Activated T-cell treated with anti-CD3 and anti-CD28 coated beads for 1 hour (primary cell): ENCODE measurements at places on chromosomes 5 and 9.

DNA sequence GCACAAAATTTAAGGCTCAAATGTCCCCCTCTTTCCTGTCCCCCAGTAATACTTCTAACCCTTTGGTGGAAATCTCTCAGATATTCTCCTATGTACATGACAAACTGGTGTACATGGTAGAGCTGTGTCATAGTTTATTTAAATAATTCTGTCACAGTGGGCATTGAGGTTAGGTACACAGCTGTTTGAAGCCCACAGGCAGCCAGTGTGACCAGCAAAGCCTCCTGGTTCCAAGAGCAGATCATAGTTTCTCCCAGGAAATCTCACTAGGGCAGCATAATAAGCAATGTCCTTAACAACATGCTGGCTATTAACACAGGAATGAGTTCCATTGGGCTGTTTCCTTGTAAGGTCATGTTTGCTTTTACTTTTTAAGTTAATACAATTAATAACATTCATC is 63.9 kb downstream of the NDST1 start:
- no peak for DNase-seq

DNA sequence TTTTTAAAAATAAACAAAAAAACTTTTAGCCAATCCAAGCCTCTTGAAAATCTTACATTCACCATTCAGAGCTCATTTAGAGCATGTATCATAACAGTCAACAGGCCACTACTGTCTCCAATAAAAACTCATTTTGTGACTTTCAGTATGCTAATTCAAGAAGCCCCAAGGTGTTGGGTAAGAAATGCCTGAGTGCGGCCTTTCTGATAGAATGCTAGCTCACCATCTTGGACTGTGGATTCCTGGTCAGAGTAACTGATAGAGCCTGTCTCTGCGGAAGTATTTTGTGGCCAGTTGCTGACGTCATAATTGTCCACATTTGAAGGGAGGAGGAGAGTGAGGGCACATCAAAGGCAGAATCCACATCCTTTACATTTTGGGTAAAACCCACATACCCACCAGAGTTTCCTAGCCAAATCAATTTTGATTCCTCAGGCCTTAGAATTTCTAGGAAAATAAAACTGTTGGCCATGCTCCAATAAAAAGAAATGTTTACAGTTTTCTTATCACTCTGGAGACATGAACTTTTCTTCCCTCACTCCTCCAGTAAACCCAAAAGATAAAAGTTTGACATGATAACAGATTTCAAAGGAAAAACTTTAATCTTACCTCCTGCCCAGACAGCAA is 41.1 kb upstream of the ERCC6L2 start:
- DNase-seq = no peak

DNA sequence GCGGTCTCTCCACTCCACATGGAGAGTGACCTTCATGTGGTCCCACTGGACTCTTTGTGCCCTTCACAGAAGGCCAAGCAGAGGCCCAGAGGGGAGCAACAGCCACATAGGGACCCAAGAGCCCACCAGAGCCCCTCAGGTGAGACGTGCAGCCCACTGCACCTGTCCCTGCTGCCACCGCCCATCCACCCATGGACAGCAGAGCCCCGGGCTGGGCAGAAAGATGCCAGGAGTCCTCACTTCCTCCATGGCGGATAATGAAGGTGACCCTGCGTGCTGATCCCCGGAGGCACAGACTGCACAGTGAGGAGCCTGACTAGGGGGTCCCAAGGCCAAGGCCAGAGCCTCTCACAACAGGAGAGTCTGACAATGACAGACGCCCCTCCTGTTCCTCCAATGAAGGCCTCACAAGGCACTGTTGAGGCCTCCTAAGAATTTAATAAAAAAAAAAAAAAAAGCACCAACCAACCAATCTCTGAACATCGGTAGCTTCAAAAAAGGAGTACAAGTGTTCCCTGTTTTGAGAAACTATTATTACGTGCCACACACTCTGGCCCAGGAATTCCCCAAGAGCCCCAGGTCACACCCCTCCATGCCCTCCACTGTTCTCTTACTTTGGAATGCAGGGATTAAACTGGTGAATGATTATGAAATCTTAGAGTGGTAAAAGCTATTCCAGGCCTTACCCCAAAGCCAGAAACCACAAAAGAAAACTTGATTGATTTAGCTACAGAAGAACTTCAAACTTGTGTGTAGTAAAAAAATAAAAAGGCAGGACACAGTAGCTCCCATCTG is 2.8 kb upstream of the PPP1R26 start:
- DNase-seq = no peak

DNA sequence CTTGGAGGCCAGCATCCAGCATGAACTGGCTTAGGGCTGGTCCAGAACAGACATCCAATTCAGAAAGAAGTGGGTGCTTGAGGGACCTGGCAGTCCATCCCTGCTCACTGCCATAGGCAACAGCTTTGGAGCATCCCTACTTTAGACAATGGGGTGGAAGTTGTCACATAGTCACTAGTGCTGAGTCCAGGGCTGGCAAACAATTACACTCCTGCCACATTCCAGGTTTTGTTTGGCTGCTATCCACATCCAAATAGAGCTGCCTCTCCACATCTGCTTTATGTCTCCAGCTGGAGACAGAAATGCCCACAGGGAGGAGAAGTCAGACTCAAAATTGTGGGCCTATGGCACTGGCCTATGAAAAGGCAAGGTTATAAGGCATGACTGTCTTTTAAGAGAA is 7.0 kb downstream of the FSTL4 start:
- DNase-seq = no peak

- no peak for DNase-seq
Measured at GRCh38 chr9:121246821-121247561, 21.0 kb upstream of the GSN start.

DNA sequence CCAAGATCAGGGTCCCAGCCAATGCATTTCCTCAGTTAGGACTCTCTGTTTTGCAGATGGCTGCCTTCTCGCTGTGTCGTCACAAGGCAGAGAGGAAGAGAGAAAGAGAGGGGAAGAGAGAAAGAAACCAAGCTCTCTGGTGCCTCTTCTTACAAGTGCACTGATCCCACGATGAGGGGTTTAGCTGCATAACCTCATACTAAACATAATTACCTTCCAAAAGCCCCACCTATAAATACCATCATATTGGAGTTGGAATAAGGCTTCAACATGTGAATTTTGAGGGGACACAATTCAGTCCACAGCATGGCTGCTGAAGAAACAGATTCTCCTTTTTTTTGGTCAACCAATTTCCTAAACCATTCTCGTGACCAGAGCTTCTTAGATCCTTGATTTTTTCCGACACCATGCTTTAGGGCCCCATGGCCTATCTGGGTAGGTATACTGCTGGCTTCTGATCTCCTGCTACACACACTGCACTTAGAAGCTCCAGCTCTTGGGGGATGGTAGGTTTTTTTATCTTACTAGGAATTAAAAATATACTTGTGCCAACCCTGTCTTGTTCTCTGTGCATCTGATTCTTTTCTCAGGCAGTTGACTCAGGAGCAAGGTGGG is 5.1 kb downstream of the CAMK4 start:
- DNase-seq = no peak

- DNase-seq = peak; percentile 26
Measured at GRCh38 chr5:132777209-132778069, at the start of gene SEPTIN8. Gene SEPTIN8 (minus strand): TSS chr5:132777239. CDS start chr5:132777137, 102 bp downstream.

DNA sequence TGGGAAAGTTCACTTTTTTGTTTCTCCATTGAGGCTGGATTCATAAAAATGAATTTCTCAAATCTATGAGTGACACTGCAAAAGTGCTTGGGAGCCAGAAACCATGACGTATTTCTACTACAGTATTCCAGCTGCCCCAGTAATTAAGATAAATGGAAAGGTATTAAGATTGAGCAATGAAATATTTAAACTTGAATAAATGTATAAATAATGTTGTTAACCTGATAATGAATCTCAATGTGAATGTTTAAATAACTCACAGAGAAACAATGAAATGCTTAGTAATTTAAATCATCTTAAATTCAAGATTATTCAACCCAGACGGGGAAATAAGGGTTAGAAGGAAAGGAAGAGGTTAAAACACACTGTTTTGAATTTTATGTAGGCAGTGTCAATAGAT is 11.2 kb upstream of the SRP19 start:
- DNase-seq = no peak

DNA sequence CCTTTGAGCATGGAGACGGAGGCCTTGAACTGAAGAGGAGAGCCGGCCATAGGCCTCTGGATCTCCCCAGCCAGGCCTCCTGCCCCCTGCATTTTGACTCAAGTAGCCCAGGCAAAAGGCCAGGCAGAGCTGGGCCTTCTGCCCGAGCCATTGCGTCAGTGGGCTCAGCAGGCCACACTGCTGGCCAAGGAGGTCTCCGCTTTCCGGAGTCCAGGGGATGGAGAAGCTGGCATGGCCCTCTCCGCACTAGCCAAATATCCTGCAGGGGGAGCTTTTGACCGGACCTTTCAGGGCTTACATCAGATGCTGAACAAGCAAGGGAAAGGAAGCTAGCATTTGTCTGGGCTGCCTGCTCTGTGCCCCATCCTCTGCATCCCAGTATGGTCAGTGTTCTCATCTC is 386.8 kb downstream of the TRIM36 start:
- DNase-seq = no peak

DNA sequence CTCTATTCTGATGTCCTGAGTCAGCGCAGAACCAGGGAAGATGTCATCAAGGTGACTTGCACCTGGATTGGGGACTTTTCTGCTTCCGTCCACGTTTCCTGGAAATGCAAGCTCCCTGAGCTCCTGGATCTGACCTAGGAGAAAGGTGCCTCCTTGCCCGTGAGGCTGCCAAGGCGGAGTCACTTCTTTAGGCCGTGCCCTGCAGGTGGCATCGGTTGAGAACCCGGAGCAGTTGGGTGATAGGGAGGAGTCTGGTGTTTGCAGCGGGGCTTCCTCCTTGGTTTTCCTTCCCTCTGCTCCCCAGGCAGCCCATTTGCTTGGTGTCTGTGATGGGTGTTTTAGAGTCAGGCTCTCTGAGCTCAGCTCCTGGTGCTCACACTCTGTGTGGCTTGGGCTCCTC is 15.2 kb downstream of the NANS start:
- DNase-seq = no peak

DNA sequence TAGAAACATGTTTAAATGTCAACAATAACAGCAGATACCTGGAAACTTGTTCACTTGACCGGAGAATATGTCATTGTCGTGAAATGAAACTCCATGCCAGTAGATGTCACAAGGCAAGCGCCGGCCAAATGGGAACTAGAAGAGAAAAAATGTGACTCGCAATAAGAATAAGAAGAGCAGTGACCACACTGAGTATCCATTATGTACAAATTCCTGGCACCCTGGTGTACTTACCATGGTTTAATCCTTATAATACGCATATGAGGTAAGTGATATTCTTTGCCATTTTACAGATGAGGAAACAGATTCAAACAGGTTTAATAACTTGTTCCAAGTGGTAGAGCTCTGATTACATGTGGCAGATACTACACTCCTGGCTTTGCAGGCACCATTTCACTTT is 53.9 kb downstream of the TTLL11 start:
- DNase-seq = no peak

DNA sequence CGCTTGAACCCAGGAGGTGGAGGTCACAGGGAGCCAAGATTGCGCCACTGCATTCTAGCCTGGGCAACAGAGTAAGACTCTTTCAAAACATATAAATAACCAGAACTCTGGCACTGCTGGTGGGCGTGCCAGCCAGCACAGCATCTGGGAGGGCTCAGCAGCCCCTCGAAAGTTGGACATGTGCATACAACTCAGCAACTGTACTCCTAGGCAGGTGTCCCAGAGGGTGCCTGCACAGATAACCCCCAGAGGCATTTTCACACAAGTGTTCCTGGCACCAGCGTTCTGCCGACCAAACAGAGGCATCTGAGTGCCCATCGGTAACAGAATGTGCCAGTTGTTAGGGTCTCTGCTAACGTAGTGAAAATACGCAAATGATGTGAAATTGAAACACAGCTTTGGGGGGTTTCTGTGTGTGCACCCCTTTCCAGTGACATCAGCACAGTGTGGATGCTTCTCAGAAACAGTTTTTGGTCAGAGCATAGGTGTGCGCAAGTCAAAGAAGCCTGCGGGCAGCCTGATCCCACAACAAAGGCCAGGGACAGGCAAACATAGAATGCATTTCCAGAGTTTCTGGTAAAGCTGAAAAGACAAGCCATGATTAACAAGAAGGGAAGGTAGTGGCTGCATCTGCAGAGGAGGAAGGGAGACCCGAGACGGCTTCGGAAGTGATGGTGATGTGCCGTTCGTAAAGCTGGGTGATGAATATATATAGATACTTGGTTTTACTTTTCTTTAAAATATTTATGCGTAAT is 190.2 kb downstream of the CACNA1B start:
- DNase-seq = no peak

- DNase-seq = no peak
Measured at GRCh38 chr5:44542470-44542869, 153.2 kb upstream of the FGF10 start.

DNA sequence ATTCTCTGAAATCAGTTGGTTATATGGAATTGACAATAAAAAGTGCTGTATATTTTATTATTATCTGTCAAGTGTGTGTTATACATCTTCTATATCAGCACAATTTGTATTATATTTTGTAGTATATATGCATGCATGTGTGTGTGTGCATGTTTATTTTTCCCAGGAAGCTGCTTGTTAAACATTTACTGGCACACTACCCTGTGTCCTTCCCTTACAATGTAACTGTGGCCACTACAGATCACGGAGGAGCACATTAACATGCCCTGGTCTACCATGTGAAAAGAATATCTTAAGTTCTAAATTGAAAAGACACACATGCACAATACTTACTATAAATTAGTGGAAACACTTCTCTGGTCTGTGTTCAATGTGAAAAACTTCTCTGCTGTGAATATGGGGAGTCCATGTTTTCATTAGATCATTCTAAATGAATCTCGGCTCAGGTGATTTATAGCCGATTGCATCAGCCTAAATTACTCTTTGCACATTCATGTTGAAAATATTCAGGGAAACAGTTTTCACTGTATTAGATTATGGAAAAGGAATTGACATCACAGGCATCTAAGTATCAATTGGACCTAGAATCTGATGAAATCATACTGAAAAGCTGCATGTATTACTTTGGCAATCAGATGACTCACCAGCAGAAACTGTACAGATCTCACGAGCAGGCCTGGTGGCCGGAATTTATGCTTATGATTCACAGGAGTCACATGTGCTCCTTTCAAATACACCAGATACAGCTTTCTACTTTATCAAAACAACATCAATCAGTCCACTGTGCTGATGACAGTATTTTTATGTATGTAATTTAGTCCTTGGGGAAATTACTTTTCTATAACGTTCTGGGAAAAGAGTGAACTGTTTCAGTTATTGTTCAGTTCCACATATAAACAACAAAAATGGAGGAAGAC is 39.4 kb downstream of the LURAP1L start:
- no peak for DNase-seq
